ENCODE measurements at places on chromosomes 11 and 22.

GRCh38 chr11:94897330-94897768, 76.0 kb downstream of the CWC15 start:
- peak; percentile 54 for DNase-seq

- no peak for DNase-seq
These were observed 802.3 kb upstream of the ARHGAP42 start for GRCh38 chr11:99884750-99885149.

- no peak for DNase-seq
These were observed 72.6 kb upstream of the PARVG start for GRCh38 chr22:44108076-44108475.

DNA sequence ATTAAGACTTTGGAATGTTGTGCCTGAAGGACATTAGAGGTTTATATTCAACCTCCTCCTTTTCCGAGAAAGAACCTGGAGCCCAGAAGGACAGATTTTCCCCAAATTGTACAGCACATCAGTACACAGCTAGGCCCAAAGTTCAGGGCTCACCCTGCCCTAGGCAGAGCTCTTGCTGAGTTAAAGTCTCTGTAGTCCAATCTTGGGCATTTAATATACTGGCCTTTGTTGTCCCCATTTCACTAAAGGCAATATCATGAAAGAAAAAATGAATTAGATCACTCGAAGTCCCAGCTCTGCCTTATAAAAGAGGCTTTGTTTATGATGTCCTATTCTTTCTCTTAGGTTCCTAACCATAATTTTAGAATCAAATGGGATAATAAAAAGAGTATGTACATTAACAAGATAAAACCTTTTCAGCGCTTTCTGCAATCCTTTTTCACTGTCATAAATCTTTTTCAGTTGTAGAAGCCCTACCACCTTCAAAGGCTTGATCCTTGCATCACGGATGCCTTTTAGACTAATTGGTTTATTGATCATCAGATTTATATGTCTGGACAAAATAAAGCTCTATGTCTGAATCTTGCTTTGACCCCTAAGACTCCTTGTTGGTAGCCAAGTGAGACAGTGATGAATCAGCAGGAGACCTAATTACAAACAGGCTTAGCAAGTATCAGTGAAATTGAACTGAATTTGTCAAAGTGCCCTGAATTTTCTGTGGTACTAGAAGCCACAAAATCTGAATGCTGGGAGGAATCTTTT, 39.8 kb downstream of the RELT start:
- DNase-seq, result peak; percentile 67

- no peak for DNase-seq
These were observed 107.2 kb upstream of the SYT13 start for GRCh38 chr11:45393334-45393733.

DNA sequence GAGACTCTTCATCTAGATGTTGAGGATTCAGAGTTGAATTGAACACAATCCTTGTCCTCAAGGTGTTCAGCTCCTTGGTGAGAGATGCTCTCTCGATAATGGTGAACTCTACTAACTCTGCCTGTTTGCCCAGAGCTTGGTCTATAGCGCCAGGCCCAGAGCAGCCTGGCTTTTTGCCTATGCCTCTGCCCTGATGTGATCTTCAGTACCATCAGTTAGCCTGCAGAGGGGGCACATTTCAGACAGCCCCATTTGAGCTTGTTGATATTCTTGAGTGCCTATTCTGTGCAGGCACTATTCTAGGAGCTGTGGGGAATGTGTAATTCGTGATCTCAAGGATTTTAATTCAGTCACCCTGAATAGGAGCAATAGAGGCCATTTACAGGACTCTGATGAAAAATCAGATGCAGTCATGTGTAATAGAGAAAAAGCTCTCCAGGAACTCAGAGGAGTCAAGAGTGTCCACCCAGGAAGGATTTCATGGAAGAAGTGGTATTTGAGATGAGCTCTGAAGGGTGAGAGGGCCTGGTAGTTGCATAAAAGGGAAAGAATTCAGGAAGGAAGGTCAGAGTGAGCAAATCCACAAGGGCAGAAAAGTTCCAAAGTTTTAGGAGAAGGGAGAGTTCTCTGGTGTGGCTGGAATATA, 19.3 kb downstream of the GTPBP1 start:
- peak; percentile 67 for DNase-seq
